ENCODE measurements at places on chromosomes 7 and 10. TPM values are rescaled to one million over a fixed set of nuclear protein-coding genes. Genes with fewer than 3 reads are reported as not detected.

The COBL gene
- total RNA-seq, result 0.15 TPM

The TMEM225B gene
- 0.17 TPM for total RNA-seq

The ICA1 gene
- total RNA-seq, result 1.0 TPM

The SLC26A4 gene
- 0.74 TPM for total RNA-seq

The ARHGAP22 gene
- total RNA-seq, result 28.9 TPM

The CFAP69 gene
- total RNA-seq, result 0.30 TPM

The ZNF804B gene
- not detected for total RNA-seq

The NKX1-2 gene
- total RNA-seq, result not detected

The MYOF gene
- total RNA-seq, result 138 TPM

The CPED1 gene
- total RNA-seq, result 30.4 TPM

The TEX47 gene
- not detected for total RNA-seq

The CCNY gene
- total RNA-seq, result 38.2 TPM

The ASIC3 gene
- 0.17 TPM for total RNA-seq

The AMPH gene
- 1.9 TPM for total RNA-seq

The SLC13A1 gene
- not detected for total RNA-seq

The ELFN1 gene
- total RNA-seq, result 0.59 TPM

The DMBT1 gene
- not detected for total RNA-seq

The AKR1C4 gene
- not detected for total RNA-seq

The LIPK gene
- not detected for total RNA-seq

The HTR5A gene
- not detected for total RNA-seq

The AKR1C8 gene
- not detected for total RNA-seq

The ZP3 gene
- 2.5 TPM for total RNA-seq

The DNAJB6 gene
- 135 TPM for total RNA-seq

The TUBB8 gene
- total RNA-seq, result not detected

The ECD gene
- 26.5 TPM for total RNA-seq

The REEP3 gene
- 40.3 TPM for total RNA-seq

The IFIT1B gene
- total RNA-seq, result not detected

The PLEKHS1 gene
- not detected for total RNA-seq

The CRPPA gene
- 0.74 TPM for total RNA-seq

The EZH2 gene
- 15.5 TPM for total RNA-seq

The PDIA4 gene
- total RNA-seq, result 216 TPM

The EN2 gene
- total RNA-seq, result not detected

The MEIG1 gene
- total RNA-seq, result 0.15 TPM

The GIMAP1 gene
- not detected for total RNA-seq

The MYH16 gene
- under 0.01 TPM for total RNA-seq

The AZGP1 gene
- total RNA-seq, result under 0.01 TPM

The POLR2J2 gene
- total RNA-seq, result 0.17 TPM

The SORCS3 gene
- total RNA-seq, result not detected

The LRRC61 gene
- 6.8 TPM for total RNA-seq

The PNLIPRP3 gene
- total RNA-seq, result not detected

The SPDYE18 gene
- 0.30 TPM for total RNA-seq

The OAT gene
- 109 TPM for total RNA-seq

The CYP26C1 gene
- total RNA-seq, result not detected

The PRPS1L1 gene
- total RNA-seq, result not detected

The PAX4 gene
- not detected for total RNA-seq

The SPDYE8 gene
- not detected for total RNA-seq

The LDB3 gene
- total RNA-seq, result 0.15 TPM

The SFMBT2 gene
- total RNA-seq, result 1.7 TPM

The TSPAN15 gene
- total RNA-seq, result 0.30 TPM

The UCN3 gene
- total RNA-seq, result not detected

The CNNM1 gene
- total RNA-seq, result under 0.01 TPM
